HCT116 (cell line): ENCODE measurements at places on chromosomes 2 and 18. TPM values are rescaled to one million over a fixed set of nuclear protein-coding genes. Genes with fewer than 3 reads are reported as not detected.

DNA sequence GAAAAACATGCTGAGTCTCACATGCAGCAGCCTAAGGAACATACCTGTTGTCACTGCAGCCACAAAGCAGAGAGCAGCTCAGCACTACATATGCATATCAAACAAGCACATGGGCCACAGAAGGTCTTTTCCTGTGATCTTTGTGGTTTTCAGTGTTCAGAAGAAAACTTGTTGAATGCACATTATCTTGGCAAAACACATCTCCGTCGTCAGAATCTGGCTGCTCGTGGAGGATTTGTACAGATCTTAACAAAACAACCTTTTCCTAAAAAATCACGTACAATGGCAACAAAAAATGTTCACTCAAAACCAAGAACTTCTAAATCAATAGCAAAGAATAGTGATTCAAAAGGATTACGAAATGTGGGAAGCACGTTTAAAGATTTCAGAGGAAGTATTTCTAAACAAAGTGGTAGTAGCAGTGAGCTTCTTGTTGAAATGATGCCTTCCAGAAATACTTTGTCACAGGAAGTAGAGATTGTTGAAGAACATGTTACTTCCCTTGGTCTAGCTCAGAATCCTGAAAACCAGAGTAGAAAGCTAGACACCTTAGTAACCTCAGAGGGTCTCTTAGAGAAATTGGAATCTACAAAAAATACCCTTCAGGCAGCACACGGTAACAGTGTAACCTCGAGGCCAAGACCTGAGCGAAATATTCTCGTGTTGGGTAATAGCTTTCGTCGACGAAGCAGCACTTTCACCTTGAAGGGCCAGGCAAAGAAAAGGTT is 34.1 kb downstream of the ZNF407 start:
- H3K36me3 ChIP-seq: no peaks in the 10 kb centered on the region
- no peak overlapping the region for H3K4me3 ChIP-seq
- no peaks in the 10 kb centered on the region for H3K27me3 ChIP-seq
- DNase-seq: no peak
- no peaks in the 10 kb centered on the region for H3K4me1 ChIP-seq
- H3K27ac ChIP-seq: no peak overlapping the region

GRCh38 chr2:120179396-120179795 is 43.8 kb downstream of the TMEM185B start:
- no peaks in the 10 kb centered on the region for H3K36me3 ChIP-seq
- no peak for DNase-seq
- no peaks in the 10 kb centered on the region for H3K27me3 ChIP-seq
- no peak overlapping the region for H3K27ac ChIP-seq
- H3K4me1 ChIP-seq: no peaks in the 10 kb centered on the region

DNA sequence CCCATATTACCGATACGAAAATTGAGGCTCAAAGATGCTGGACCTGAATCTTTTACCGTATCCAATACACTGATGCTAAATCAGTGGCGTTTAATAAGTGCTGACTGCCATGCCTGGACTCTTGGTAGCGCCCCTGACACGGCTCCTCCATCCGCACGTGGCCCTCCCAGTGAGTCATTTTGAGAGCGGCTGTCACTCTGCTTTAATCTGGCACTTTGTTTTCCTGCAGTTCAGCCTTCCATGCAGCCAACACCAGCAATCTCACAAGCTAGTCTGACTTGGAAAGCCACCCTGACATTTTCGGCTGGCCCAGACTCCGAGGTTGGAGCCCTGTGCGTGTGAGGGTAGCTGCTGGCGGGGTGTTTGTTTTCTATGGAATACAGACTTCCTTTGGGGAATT is 155.1 kb upstream of the LMAN1 start:
- H3K36me3 ChIP-seq: no peaks in the 10 kb centered on the region
- no peak overlapping the region for H3K4me3 ChIP-seq
- no peak for DNase-seq
- H3K4me1 ChIP-seq: peaks cover 5% of the 10 kb centered on the region
- H3K27ac ChIP-seq: no peak overlapping the region
- H3K27me3 ChIP-seq: peaks cover 49% of the 10 kb centered on the region

- H3K27ac ChIP-seq: no peak overlapping the region
- H3K36me3 ChIP-seq: no peaks in the 10 kb centered on the region
- no peak for DNase-seq
- H3K4me1 ChIP-seq: no peaks in the 10 kb centered on the region
- H3K4me3 ChIP-seq: no peak overlapping the region
These were observed 283.9 kb upstream of the SIX2 start for GRCh38 chr2:45293182-45293581.

- no peak for DNase-seq
- H3K4me3 ChIP-seq: no peak overlapping the region
- no peaks in the 10 kb centered on the region for H3K27me3 ChIP-seq
- no peaks in the 10 kb centered on the region for H3K4me1 ChIP-seq
- H3K27ac ChIP-seq: no peak overlapping the region
- H3K36me3 ChIP-seq: peaks cover 2% of the 10 kb centered on the region; the same call in 1 of the 2 replicates
These were observed 106.0 kb downstream of the ZNF236 start for GRCh38 chr18:76928179-76928868.

DNA sequence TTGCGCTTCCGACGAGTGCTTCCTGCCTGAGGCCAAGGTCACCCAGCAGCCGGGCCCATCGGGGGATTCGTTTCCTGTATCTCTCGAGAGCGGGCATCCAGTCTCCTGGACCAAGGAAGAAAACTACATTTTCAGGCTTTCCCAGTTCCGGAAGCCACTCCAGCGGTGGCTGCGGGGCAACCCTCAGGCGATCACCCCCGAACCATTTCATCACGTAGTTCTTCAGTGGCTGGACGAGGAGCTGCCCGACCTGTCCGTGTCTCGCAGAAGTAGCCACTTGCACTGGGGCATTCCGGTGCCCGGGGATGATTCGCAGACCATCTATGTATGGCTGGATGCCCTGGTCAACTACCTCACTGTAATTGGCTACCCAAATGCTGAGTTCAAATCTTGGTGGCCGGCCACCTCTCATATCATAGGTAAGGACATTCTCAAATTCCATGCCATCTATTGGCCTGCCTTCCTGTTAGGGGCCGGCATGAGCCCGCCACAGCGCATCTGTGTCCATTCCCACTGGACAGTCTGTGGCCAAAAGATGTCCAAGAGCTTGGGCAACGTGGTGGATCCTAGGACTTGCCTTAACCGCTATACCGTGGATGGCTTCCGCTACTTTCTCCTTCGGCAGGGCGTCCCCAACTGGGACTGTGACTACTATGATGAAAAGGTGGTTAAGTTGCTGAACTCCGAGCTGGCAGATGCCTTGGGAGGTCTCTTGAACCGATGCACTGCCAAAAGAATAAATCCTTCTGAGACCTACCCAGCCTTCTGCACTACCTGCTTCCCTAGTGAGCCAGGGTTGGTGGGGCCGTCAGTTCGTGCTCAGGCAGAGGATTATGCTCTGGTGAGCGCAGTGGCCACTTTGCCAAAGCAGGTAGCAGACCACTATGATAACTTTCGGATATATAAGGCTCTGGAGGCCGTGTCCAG is 1.0 kb downstream of the MARS2 start:
- peaks cover 11% of the 10 kb centered on the region; the same call in 1 of the 2 replicates for H3K4me1 ChIP-seq
- no peaks in the 10 kb centered on the region for H3K27me3 ChIP-seq
- DNase-seq: no peak
- H3K27ac ChIP-seq: peak overlapping the region; percentile 66
- H3K36me3 ChIP-seq: no peaks in the 10 kb centered on the region

GRCh38 chr2:113117541-113118262 is 9.7 kb upstream of the IL1RN start:
- no peak overlapping the region for H3K4me3 ChIP-seq
- H3K27me3 ChIP-seq: no peaks in the 10 kb centered on the region; the same call in 1 of the 2 replicates
- no peak overlapping the region for H3K27ac ChIP-seq
- no peaks in the 10 kb centered on the region for H3K36me3 ChIP-seq

- H3K36me3 ChIP-seq: no peaks in the 10 kb centered on the region
- no peaks in the 10 kb centered on the region for H3K27me3 ChIP-seq
- DNase-seq: peak; percentile 61
- H3K4me1 ChIP-seq: no peaks in the 10 kb centered on the region
- H3K27ac ChIP-seq: no peak overlapping the region
- no peak overlapping the region for H3K4me3 ChIP-seq
These were observed 117.6 kb downstream of the FAM124B start for GRCh38 chr2:224284134-224284946.

DNA sequence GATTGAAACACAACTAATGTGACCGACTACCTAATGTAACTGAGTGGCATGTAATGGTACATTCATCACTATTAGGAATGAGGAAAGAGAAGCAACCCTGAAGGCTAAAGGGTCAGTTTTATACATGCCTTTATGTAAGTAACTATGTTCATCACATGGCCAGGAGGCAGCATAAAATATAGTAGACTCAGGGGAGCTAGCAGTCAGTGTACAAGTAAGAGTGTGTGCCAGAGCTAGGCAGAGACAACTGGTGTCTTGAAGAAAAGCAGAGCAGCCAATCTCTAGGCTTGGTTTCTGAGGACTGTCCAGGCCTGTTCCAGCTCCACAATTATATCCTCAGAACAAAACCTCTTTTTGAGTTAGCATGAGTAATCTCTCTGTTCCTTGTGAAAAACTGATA is 18.1 kb downstream of the SMAD2 start:
- no peak overlapping the region for H3K27ac ChIP-seq
- H3K36me3 ChIP-seq: no peaks in the 10 kb centered on the region
- no peaks in the 10 kb centered on the region for H3K27me3 ChIP-seq
- no peak overlapping the region for H3K4me3 ChIP-seq

GRCh38 chr2:219368690-219369191 is 19.0 kb downstream of the DNPEP start:
- no peak for DNase-seq
- H3K4me1 ChIP-seq: no peaks in the 10 kb centered on the region
- H3K27ac ChIP-seq: no peak overlapping the region

DNA sequence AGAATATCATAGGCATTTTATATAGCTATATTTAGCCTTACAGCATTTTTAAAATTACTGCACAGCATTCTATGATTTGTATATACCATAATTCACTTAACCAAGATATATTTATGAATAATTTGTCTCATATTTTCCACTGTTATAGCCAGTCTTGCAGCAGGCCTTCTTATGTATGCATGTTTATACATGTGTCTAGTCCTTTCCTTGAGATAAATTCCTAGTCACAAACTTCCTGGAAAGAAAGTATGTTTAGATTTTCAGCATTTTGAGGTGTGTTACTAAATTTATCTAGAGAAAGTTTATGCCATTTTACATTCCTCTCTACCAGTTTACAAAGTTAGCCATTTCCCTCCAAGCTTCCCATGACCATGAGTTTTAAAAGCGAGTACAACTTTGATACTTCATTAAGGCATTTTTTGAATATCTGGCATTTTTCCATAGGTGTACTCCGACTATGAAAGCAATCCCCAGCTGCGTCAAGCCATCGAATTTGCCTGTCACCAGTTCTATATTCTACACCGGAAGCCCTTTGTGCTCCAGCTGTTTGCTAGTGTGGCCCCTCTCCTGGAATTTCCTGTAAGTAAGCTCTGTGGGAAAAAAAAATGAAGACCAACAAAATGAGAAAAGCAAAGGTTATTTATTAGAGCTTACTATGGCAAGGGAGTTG is 59.4 kb upstream of the RPE start:
- H3K27ac ChIP-seq: no peak overlapping the region
- H3K4me1 ChIP-seq: no peaks in the 10 kb centered on the region
- no peaks in the 10 kb centered on the region for H3K36me3 ChIP-seq
- no peak for DNase-seq
- no peak overlapping the region for H3K4me3 ChIP-seq

DNA sequence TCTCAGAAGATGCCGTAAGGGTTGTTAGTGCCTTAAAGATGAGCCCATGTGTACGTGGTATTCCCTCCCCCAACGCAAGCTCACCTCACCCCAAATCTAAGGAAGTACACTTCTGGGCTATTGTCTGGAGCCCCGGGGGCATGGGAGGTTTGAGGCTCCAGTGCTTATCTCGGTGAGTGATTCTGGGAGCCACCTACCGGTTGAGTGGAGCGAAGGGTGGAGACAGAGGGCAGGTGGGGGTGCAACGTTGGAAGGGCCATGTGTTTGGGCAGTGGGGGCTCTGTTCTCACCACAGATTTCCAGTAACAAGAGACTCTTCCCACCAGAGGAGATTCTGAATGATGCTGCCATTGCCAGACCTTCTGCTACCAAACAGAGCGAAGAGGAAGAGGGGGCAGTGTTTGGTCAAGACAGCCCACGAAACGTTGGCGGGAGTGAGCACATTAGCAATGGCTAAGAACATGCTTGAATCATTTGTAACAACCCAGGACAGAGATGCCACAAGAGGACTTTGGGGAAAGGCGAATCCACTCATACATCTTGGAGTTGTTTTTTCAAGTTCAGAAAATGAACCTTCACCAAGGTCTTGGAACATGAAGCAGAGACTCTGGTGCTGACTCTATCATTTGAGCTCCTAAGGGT is 38.7 kb downstream of the TWIST2 start:
- no peak overlapping the region for H3K4me3 ChIP-seq
- H3K27ac ChIP-seq: no peak overlapping the region
- no peaks in the 10 kb centered on the region; the same call in 1 of the 2 replicates for H3K27me3 ChIP-seq
- H3K36me3 ChIP-seq: no peaks in the 10 kb centered on the region
- H3K4me1 ChIP-seq: no peaks in the 10 kb centered on the region

DNA sequence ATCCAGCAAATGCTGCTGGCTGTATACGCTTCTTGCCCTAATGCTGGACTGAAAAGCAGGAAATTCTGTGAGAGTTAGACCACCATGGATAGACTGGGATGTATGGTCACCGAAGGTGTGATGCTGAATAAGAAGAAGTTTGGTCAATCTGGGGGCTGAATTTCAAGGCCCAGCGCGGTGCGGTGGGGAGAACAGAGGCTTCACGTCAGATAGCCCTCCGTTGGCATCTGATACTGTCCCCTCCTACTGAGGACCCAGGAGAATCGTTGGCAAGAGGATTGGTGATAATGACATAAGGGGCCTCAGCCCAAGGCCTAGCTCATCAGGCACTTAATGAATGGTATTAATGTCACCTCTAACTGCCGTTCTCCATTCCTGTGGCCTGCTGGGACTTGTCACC is 97.3 kb upstream of the ST3GAL5 start:
- H3K4me1 ChIP-seq: no peaks in the 10 kb centered on the region
- no peak overlapping the region for H3K27ac ChIP-seq
- DNase-seq: no peak
- H3K27me3 ChIP-seq: no peaks in the 10 kb centered on the region
- H3K4me3 ChIP-seq: no peak overlapping the region

DNA sequence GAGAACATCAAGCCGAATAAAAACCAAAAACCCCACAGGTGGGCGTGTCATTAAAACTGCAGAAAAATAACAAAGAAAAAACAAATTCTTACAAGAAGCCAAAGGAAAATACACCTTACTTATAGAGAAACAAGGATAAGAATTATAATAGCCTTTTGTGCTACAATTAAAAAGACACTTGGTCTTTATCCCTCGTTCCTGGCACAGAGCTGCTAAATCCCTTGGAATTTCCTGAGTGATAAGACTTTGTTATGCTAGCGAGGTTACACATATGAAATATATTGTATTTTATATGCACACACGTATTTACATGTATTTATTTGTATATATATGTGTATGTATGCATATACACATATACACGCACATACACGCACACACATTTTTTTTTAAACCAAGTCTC is 325.3 kb upstream of the TFPI start:
- no peak for DNase-seq
- H3K27ac ChIP-seq: no peak overlapping the region
- no peaks in the 10 kb centered on the region for H3K36me3 ChIP-seq
- no peak overlapping the region for H3K4me3 ChIP-seq

DSEL gene
- 0.05 TPM for total RNA-seq

PROM2 gene
- 11.9 TPM for total RNA-seq

CYP27C1 gene
- total RNA-seq: not detected

CD226 gene
- 1.2 TPM for total RNA-seq

ZBTB7C gene
- total RNA-seq: 0.37 TPM

SPHKAP gene
- total RNA-seq: not detected

ERFE gene
- total RNA-seq: 17.3 TPM

AQP12B gene
- total RNA-seq: not detected

HOXD4 gene
- 0.61 TPM for total RNA-seq

FSHR gene
- not detected for total RNA-seq

CCDC68 gene
- total RNA-seq: 6.6 TPM

KCNG2 gene
- total RNA-seq: not detected
